ENCODE measurements at places on chromosomes 16 and 17.

DNA sequence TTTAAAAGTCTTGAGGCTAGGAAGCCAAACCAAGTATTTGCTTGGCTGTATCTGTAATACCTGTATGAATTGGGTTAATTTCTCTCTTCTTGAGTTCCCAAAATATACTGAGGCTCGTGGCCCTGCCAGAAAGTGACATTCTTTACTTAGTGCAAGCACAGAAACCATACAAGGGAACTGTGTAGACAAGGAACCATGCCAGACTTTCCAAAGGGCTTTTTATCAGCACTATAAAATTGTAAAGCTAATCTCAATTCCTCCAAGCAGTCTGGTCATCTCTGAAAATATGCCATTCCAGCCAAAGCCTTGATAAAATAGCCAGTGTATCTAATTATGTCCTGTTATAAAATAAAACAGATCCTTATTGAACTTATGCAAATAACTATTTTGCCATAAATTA, 7.2 kb upstream of the CRYM start:
- DNase-seq: no peak

DNA sequence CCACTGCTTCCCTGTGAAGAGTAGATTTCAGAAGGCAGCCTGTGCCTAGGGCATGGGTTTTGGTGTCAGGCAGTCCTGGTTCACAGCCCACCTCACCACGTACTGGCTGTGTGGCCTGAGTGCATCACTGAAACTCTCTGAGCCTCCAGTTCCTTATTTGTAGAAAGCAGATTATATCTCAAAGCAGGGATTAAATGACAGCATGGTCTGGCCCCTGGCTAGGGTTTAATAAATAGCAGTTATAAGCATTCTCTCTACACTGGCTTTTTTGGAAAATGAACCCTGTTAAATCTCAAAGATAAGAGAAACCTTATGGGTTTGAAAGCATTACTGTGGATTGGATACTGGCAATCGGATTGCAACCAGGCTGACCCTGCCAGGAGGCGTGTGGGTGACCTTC, 2.9 kb upstream of the MT1M start:
- no peak for DNase-seq

DNA sequence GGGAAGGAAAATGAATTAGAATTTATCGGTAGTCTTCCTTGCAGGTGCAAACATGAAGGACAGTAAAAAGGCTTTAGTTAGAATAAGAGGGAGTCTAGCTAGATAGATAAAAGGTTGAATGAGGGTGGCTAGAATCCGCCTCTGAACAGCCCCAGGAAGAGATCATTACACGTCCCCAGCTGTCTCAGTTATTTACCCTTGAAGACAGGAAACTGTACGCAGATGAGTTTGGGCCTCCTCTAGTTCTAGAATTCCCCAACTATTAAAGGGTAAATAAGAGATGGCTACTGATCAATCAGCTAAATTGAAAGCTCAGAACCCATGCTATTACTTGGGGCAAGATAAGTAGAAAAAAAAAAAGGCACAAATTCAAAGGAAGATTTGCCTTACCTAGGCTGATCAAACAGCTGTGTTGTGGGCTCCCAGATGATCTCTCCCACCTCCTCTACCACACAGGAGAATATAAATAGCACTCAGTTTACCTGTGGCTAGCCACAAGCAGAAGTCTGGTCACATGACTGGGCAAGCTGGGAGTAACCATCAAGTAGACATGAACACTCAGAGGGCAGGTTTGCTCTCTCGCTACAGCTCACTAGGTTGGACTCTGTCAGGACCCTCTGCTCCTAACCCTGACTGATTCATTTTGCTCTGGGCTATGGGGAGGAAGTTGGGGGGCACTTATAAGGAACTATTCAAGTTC, 17.0 kb downstream of the FAM117A start:
- no peak for DNase-seq

DNA sequence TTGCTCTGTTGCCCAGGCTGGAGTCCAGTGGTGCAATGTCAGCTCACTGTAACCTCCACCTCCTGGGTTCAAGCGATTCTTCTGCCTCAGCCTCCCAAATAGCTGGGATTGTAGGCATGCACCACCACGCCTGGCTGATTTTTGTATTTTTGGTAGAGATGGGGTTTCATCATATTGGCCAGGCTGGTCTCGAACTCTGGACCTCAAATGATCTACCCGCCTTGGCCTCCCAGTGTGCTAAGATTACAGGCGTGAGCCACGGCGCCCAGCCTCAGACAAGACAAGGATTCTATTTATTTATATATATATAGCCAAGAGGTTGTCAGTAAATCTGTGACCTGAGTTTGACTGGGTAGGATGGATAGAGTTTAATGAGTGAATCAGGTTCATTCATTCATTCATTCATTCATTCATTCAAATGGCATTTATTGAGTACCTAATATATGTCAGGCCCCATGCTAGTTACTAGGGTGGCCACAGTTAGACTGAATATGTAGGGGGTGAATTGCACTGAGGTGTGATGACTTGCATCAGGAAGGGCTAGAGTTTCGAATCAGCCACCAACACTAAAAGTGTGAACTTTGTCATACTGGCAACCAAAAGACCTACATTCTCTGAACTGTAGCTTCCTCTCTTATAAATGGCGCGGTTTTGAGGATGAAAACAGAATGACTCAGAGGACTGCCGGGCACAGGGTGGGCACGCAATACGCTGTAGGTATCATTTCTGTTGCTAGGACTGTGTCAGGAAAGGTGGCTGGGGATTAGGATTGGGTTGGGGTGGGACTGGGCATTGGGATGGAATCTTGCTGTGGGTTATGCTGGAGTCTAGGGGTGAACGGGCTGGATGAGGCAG, 37.8 kb downstream of the ITGAE start:
- DNase-seq: no peak

- no peak for DNase-seq
Observed at GRCh38 chr17:13563866-13564265, 37.9 kb downstream of the HS3ST3A1 start.

DNA sequence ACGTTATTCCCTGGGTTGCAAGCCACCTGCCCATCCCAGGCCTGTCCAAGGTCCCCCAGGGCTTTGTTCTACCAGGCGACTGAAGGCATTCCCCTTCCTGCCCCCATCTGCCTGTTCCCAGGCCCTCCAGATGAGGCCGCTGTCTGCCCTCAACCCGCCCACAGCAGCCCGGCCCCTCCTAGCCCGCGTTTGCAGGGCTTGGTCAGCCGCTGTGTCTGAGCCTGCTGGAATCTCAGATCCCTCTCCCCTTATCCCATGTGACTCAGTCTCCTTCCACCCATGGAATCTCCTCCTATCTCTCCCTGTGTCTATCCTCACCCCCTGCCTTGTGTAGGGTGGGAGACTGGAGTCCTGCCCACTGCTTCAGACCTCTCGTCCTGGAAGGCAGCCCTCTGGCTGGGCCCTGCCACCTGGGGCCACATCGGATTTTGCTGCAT, 186.0 kb upstream of the TNRC6C start:
- DNase-seq: peak; percentile 43

- DNase-seq: no peak
Observed at GRCh38 chr16:56438038-56438437, 12.7 kb upstream of the AMFR start.

- DNase-seq: no peak
Observed at GRCh38 chr17:34726536-34727384, 147.4 kb downstream of the TMEM132E start.

DNA sequence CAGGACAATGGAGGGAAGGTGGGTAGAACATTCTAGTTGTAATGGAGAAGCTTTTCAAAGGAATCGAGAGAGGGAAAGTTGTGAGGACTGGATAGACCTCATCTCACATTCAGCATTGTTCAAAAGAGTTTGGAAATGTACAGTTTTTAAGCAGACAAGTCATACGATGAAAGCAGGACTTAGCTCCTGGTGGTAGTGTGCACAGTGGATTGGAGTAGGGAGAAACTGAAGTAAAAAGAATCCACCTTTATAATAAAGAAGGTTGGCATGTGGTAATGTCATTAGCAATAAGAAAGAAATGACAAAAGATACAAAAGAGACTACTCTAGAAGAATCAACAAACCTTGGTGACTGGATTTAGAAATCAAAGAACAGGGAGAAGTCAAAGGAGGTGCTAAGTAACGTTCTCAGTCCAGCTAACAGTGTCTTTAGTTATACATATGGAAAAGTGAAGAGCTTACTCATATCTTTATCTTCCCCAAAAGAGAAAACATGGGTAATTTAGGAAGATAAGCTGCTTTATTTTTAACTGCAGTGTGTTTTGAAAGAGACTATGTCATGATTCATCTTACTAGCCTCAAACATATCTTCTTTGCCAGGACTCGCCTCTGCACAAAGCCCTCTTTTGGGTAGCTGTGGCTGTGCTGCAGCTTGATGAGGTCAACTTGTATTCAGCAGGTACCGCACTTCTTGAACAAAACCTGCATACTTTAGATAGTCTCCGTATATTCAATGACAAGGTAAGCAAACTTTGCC, 18.7 kb upstream of the EVI2A start:
- no peak for DNase-seq

- DNase-seq: no peak
Observed at GRCh38 chr17:38877130-38877851, 7.4 kb downstream of the LASP1 start.

DNA sequence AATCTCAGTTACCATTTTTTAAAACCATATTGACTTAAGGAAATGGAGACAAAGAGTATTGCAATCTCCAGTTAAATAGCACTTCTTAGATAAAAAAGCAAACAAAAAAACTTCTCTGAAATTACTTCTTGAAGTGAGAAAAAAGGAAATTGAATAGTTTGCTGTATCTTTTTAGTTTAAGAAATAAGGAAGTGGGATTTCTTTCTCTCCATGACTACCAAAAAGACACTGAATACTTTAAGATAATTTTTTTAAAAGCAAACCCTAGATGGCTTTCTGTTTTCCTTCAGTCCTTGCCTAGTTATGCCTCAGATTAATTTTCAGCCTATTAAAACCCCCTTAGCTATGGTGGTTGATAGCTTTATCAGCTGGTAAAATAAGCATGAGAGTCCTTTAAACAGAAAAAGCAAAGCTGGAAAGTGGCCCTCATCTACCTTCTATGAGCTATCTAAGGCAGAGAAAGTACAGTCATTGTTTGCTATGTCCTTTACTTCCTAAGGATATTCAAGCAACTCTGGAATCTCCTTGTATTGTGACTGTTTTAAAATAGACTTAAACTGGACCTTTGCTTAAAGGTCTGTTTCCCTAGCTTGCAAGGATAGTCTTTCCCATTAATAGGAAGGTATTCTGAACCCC, 28.6 kb downstream of the TPPP3 start:
- DNase-seq: no peak

GRCh38 chr16:71230122-71230845, at the start of gene HYDIN:
TSS of gene HYDIN (minus strand) at chr16:71230722. CDS start at chr16:71186895, 43,827 bp downstream.
- DNase-seq: no peak

DNA sequence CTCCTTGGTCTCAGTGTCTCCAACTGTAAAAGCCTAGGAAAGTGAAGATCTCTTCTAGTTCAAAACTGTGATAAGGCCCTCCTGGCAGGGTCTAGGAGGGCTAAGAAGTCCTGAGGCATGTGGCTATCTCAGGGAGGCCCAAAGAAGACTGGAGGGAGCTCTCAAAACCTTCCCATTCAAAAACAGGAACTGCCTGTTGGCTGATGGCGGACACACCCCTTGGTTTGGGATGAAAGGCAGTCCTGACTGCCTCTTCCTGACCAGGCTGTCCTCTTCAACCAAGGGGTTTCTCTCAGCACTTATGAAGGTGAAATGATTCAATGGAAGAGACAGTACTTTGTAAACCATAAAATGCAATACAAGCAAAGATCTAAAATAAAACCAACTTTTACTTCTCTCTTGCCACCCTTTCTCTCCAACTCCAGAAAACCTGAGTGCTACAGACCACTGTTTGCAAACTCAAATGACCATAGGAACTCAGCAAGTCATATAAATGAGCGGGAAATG, 4.7 kb downstream of the ZNF764 start:
- DNase-seq: no peak

DNA sequence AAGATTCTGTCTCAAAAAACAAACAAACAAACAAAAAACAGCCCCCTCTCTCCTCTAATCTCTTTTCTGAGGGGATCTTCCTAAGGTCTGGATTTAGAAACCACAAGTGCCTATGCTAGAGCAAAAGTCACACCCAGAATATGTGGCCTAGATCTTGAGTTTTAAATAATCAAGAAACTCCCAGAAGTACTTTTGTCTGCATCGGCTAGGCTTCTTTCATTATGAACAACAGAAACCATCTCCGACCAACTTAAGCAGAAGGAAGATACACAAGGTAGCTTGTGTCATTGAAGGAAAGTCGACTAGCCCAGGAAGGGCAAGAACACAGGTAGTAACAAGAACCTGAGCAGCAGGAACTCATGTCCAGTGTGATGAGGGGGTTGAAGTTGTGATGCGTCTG, 73.9 kb upstream of the KIFC3 start:
- DNase-seq: no peak

DNA sequence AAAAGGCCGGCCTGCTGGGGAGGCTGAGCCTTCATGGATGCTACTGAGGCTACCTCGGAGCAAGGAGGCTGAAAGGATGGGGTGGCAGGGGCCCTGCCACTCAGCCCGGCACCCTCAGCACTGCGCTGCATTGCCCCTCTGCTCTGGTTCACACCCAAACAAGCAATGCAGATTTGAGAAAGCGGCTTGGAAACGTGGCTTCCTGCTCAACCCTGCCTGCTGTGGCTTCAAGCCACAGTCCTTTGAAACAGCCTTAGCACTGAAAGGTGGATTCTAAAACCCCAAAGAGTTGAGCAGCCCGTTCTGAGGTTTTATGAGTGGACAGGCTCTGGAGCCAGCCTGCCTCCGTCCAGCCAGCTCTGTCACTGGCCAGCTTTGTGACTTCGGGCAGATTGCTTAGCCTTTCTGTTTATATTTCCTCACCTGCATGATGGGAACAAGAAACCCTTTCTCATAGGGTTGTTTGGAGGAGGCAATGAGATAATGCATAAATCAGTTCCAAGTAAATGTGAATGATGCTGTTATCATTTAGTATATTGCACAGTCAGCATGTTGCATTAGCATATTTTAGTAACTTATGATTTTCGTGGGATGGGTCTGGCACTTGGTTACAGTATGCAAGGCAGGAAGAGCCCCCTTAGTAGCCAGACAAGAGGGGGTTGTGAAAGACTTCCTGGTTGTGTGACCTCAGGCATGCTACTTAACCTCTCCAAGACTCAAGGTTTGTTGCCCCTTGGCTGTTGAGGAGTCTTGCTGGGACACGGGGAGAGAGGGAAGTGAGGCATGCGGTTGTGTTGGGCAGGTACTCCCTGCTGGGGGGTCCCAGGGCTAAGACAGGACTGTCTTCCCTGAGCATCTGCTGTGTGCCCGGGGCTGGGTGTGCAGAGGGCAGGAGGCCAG, 23.6 kb downstream of the CRISPLD2 start:
- DNase-seq: no peak

GRCh38 chr16:51987519-51987918, 559.4 kb downstream of the TOX3 start:
- no peak for DNase-seq

DNA sequence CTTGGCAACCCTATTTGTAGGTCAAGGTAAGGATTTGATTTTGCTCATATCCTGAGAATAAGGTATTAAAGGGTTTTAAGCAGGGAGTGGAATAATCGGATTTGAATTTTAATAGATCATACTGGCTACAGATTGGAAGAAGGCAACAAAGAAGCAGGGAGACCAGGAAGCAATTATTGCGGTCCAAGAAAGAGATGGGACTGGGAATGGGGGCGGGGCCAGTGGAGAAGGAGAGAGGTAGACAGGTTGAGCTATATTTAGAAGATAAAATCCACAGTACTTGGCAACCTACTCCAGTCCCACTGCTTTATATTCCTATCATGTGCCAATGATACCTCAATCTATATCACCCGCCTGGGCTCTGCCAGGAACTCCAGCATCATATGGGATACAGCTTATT, 5.8 kb upstream of the NOL11 start:
- DNase-seq: no peak

Data from stimulated activated CD4-positive, alpha-beta T cell treated with anti-CD3 and anti-CD28 coated beads, Interleukin-15, amount 100 ng/mL, for 1 hour (primary cell).